ENCODE measurements at places on chromosomes 13 and 19.
A peak's percentile ranks its signal among the peaks of the same experiment; 100 is the strongest.

GRCh38 chr13:111547726-111548273 lies 227.4 kb downstream of the TEX29 start:
- DNase-seq = no peak

- no peak for DNase-seq
These were observed 612 bp upstream of the ZNF154 start for GRCh38 chr19:57709616-57710015.

- no peak for DNase-seq
These were observed 17.9 kb downstream of the ACTN4 start for GRCh38 chr19:38665219-38665931.

DNA sequence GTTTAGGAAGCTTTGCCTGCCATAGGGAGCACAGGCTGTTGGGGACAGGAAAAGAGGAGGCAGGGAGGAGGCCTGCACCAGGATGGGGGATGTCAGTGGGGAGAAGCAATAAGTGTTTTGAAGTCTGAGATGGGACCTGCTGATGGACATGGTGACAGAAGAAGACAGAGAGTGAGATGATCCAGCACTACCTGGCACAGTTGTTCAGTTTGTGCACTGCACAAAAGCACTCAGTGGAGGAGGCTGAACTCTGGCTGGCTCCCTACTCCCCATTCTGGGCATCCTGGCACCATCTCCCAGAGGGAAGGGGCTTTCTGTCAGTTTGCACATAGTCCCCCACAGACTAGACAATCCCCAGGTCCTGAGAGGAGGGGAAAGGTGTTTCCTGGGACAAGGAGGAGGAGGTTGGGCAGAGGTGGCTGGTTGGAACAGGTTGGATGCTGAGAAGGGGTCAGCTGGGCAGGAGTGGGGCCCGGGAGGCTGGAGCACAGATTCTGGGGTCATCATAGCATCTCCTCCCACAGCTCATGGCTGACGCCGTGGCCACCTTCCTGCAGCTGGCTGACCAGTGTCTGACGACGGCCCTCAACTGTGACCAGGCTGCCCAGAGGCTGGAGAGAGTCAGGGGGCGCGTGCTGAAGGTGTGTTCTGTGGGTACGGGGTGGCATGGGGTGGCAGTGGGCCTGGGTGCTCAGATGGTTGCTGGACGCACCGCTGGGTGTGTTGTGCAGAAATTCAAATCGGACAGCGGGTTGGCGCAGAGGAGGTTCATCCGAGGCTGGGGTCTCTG lies 12.5 kb upstream of the COLGALT1 start:
- DNase-seq = no peak

- DNase-seq = no peak
These were observed 1.6 kb upstream of the MARK4 start for GRCh38 chr19:45249261-45250033.

GRCh38 chr19:17037966-17038500 lies 11.4 kb upstream of the CPAMD8 start:
- DNase-seq = no peak

DNA sequence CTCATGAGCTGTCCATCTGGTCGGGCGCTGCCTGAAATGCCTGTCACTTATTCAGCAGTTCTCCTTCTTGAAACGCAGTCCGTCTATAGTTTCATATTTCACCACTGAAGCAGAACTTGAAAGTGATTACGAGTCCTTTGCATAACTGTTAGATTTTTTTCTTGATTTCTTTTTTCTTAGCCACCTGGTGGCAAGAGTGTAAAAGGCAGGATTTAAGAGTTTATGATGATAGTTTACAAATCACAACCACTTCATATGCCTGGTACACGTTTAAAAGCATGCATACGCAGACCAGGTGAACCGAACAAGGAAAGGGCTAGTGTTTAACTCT lies 45.8 kb downstream of the GGACT start:
- DNase-seq = no peak

GRCh38 chr13:79770056-79770455 lies 289.1 kb downstream of the NDFIP2 start:
- no peak for DNase-seq

DNA sequence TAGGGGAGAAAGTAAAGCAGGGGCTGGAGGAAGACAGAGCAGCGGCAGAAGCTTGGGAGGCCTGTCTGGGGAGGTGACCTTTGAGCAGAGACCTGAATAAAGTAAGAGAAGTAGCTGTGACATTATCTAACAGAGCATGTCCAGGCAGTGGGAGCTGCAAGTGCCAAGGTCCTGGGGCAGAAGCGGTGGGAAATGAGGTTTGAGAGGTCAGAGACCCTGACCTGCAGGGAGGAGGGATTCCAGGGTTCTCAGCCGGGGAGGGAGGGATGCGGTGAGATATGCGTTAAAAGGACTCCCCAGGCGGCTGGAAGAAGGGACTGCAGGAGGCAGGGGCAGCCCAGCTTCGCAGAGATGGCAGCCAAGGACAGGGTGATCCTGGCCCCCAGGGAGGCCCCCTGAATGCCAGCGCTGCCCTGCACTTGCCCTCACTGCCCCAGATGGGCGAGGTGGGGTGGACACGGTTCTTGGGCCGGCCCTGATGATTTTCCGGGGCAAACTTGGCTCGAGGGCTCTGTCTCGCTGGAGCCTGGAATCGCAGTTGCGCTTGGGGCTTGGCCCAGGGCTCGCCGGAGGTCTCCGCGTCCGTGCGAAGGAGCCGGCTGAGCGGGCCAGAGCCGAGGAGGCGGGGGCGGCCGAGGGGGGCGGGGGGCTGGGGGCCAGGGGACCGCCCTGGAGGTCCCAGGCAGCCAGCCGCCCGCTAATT lies 3.2 kb downstream of the CRLF1 start:
- no peak for DNase-seq

GRCh38 chr13:49740870-49741269 lies 49.6 kb upstream of the EBPL start:
- no peak for DNase-seq

- no peak for DNase-seq
These were observed 241.9 kb downstream of the UQCRFS1 start for GRCh38 chr19:28971049-28971448.

- DNase-seq = no peak
These were observed 744 bp upstream of the ZNF584 start for GRCh38 chr19:58407658-58408151.

GRCh38 chr13:41130356-41130755 lies 2.2 kb downstream of the KBTBD6 start:
- no peak for DNase-seq

DNA sequence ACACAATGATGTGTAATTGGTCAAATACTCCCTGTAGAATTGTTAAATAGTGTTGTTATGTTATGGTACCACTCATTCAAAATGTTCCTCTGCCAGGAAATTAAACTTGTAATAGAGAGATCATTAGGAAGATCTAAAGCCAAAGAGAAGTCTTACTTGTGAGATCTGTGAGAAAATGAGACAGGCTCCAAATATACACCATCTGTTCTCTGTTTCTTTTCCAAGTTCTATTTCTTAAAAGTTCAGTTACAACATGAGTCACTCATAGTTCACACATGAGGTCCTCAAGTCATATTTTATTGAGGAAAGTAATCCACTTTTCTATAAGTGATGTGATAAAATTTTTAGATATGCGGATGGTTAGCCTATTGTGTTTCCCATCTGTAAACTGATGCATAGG lies 1038.1 kb upstream of the PRR20A start:
- DNase-seq = no peak

DNA sequence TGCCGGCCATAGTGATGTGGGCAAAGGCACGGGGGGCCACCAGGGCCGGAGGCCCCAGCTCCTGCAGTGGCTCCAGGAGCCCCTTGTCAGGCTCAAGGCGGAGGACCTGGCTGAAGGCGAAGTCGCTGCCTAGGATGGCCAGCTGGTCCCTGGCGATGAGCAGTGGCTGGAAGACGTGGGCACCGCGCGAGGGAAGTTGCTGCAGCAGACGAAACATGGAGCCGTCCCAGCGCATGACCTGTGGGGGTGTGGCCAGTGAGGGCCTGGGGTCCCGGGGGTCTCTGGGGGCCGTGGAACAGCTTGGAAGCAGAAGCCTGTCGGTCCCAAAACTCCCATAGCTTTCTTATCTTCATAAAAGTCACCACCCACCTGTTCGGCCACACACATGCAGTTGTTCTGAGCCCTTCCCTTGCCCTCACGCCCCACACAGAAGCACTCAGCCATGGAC lies 9.6 kb downstream of the LGI4 start:
- no peak for DNase-seq

- no peak for DNase-seq
These were observed 233.6 kb downstream of the SLITRK6 start for GRCh38 chr13:85565652-85566051.

- DNase-seq = no peak
These were observed 2.4 kb downstream of the HPN start for GRCh38 chr19:35043906-35044305.

DNA sequence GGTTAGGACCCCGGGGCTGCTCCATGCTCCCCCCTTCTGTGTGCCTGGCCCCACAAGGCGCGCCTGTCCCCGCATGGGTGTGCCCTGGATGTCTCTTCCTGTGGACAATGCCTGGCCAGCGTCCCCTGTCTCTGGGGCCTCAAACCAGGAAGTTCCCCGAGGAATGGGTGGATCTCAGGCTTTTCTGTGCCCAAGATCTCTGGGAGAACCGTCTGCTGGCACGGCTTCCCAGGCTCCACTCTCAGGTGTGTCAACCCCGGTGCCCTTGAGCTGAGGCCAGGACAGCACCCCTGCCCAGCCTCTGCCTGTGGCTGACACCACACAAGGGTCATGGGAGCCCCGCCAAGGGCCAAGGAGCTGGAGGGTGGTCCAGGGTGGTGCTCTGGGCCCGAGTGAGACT lies 15.7 kb downstream of the ZNF444 start:
- no peak for DNase-seq

- peak; percentile 22 for DNase-seq
These were observed 528 bp downstream of the ZNF8 start for GRCh38 chr19:58279042-58279924.

DNA sequence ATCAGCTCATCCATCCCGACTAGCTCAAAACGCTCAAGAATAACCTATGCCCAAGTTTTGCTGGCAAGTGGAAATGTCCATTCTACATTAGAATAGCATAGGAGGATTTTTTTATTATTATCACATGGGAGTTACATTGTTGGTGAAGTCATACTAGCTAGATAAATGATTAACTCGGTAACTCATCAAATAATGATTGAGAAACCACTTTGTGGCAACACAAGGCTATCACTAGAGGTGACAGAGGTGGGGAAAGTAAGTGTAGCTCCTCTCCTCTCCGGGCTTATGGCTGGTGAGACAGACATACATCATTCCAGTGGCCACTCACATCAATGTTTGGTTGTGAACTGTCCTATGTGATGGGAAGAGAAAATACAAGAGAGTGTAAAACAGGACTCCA lies 161.6 kb downstream of the ZIC5 start:
- DNase-seq = no peak

- DNase-seq = no peak
These were observed 2.3 kb downstream of the ZSCAN5A start for GRCh38 chr19:56312342-56312741.

DNA sequence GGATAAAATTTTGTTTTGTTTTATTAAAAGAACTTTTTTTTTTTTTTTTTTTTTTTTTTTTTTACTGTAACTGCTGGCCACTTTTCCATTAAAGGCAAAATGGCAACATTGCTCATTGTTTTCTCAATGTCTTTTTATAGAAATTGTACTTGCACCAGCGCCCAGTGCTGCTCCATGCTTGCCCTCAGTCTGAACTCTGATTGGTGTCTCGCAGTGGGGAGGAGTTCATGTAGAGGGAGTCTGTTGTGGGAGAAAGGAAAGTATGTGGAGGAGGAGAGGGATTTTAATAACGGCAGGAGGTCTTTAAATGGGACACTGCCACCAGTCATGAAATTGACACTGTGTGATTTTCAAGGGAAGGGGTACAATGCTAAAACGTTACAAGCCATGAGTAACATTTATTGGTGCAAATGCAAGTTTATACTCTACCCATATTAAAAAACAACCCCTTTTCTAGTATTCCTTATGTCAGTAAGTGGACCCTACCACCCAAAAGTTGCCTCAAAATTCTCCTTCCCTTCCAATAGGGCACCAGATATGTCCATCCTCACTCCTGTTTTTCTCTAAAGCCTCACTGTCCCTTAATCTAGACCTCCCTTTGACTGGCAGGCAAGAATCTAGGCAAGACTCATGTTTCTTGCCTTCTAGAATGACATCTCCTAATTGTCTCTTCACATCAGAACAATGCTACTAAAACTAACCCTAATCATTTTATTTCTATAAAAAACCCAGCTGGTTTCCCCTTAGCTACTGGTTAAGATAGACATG lies 3.2 kb downstream of the RASL11A start:
- no peak for DNase-seq

DNA sequence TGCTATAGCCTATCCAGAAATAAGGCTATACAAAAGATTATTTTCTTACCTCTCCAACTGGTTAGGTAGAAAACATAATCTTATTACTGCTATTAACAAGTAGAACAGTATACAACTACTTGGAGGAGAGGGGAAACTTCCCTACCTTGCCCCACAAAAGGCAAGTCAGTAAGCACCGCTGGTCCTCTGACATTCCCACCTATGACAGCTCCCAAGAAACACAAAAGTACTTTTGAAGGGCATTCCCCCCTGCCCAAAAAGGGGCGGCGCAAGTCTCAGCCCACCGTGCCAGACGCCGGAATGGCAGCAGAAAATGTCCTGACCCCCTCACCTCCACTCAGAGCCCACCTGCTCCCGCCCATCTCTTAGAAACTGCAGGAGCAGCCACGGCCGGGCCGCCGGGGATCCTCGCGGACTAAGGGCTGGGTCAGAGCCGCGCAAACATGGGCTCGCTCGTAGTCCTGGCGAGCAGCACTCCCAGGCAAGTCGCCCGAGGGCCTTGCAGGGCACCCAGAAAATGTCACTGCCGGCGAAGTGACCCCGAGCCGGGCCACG lies 437 bp downstream of the SUCLA2 start:
- no peak for DNase-seq

DNA sequence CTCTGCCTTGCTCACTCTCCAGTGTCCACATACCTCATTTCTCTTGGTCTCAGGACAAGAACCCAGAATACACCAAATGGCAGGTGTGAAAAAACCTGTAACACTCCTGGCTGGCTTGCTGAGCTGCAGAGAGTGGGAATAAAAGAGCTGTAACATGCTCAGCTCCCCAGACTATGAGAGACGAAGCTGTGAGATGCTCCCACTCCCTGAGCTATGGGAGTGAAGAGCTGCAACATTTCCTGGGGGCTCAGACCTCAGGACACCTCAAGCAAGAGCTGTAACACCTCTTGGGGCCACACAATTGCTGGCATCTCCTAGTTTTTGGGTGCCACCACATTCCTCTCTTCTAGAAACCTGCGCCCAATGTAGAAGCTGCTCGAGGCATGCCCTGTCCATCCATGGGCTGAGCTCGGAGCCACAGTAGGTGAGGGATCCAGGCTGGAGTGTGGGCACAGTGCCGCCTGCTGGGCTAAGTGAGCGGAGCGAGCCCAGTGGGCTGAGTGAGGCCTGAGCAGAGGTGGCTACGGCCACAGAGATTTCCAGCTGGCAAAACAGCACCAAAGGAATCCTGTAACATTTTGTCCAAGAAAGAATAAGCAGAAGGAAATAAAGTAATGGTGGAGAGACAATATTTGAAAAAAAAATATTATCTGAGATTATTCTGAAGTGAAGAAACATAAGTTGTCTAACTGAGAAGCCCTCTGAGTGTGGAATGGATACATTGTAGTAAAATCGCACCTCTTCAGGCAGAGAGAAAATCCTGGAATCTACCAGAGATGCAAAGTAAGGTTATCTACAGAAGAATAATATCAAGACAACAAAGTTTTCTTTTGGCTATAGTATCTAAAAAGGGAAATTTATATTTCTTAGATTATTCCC lies 186.2 kb upstream of the PCDH9 start:
- DNase-seq = no peak
